ENCODE measurements at places on chromosomes 2 and 18. TPM values are rescaled to one million over a fixed set of nuclear protein-coding genes. Genes with fewer than 3 reads are reported as not detected.

The TGFA gene
- total RNA-seq = 1.4 TPM

The VSNL1 gene
- total RNA-seq = not detected

GRCh38 chr2:152682663-152683062 is 34.6 kb downstream of the PRPF40A start:
- DNase-seq = no peak

DNA sequence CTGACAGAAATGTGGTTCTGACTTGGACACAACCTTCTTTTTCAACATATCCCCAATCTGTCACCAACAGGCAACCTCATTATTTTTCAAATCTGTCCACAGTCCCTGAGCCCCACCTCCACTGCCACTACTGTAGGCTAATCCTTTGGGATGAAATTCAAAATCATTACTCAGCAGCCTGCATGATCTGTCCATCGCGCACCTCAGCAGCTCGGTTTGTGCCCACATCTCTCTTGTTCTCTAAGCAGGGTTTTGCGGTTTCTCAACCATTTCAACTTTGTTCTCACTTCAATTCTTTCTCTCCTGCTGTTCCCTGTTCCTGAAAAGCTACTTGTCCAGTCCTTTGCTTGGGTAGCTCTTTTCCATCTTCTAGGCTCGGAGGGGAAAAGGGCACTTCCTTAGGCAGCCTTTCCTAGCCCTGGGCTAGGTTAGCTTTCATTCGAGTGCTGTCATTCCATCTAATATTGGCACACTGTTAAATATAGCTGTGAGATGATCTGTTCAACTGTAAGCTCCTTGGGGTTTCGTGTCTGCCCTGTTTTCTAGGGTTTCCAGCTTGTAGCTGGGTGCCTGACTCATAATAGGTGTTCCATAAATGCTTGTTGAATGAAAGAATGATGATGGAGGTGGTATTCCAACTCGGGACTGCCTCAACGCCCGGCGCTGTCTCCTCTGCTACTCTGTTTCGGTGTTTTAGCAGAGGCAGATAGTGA is 653 bp upstream of the ANKAR start:
- DNase-seq = no peak

- DNase-seq = no peak
Measured at GRCh38 chr2:73107211-73107926, 5.4 kb downstream of the RAB11FIP5 start.

- no peak for DNase-seq
Measured at GRCh38 chr2:230137902-230138539, 69.3 kb upstream of the SLC16A14 start.

DNA sequence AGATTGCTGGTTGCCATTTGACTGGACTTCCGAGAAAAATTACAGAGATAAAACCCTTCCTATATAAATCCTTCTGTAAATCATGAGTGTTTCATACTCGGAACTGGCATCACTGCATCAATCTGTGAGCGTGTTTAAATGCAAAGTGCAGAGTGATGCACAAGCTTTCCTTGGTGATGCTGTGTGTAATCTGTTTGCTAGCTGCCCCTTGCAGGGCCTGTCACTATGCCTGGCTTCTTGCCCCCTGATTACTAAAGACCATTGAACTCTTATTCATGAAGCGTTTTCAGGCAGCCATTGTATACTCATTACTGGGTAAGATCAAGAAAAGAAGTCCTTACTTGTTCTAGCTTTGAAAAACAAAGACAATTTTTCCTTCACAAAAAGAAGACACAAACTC is 266.9 kb upstream of the FANCL start:
- DNase-seq = no peak

Data from posterior vena cava (tissue), 2 donors.